ENCODE measurements at places on chromosomes 6 and 20.

DNA sequence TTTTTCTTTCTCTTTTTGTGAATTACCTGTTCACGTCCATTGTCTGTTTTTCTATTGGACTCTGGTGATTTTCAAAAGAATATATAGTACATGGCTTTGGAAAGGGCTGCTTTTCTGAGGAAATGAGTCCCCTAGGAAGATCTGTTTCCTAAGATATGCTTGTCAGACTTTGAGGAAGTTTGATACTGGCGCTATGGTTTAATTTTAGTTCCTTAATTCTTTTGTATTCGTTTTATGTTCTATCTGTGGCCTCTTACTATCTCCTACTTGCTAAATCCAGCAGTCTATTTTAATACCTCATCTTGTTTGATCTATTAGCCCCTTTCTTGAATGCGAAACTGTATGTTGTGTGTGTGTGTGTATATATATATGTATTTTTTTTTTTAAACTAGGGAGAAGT, 101.9 kb downstream of the LIN28B start:
- DNase-seq = no peak

GRCh38 chr6:2478200-2478599, 232.8 kb upstream of the GMDS start:
- DNase-seq = no peak

DNA sequence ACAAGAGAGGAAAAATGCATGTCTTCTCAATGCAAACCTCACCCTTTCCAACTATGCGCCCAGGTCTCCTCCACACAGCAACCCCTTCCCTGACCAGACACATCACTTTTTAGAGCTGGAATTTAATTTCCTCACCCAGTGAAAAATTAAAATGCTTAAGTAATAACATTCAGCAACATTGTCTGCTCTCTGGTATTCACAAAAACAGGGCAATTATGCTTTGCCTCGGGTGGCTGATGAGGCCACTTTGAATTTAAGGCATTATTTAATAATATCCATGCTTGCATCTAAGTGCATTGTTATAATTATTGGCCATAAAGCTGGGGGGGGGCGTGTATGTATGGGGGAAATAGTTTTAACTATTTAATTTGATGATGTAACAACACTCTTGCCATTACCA, 777.8 kb upstream of the NRSN1 start:
- DNase-seq = no peak

- DNase-seq = no peak
Observed at GRCh38 chr6:165692106-165692653, 29.1 kb upstream of the PDE10A start.

DNA sequence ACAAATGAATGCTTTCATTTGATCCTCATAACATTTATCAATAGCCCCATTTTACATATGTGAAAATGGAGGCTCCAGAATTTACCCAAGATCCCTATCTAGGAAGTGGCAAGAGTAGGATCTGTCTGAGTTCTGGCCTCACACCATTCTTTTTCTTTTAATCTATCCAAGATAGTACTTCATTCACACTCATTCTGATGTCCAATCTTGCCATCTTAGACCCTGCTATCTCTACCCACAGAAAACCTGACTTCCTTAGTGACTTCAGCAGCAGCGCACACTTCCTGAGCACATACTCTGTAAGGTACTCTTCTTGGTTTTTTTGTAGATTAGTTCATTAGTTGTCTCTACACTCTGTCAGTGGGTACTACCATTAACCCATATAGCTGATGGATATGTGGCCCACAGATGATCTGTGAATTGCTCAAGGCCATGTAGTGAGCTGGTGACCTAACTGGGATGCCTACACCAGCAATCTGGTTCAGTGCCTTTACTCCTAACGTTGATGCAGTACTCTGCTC, 36.3 kb downstream of the COX4I2 start:
- DNase-seq = peak; percentile 75

GRCh38 chr6:110858562-110859214, 15.9 kb upstream of the AMD1 start:
- DNase-seq = no peak

GRCh38 chr6:145904868-145905267, 59.3 kb downstream of the SHPRH start:
- no peak for DNase-seq

GRCh38 chr20:59103573-59103972, 60.0 kb upstream of the ZNF831 start:
- no peak for DNase-seq

GRCh38 chr20:3074812-3075211, 3.4 kb downstream of the OXT start:
- no peak for DNase-seq

DNA sequence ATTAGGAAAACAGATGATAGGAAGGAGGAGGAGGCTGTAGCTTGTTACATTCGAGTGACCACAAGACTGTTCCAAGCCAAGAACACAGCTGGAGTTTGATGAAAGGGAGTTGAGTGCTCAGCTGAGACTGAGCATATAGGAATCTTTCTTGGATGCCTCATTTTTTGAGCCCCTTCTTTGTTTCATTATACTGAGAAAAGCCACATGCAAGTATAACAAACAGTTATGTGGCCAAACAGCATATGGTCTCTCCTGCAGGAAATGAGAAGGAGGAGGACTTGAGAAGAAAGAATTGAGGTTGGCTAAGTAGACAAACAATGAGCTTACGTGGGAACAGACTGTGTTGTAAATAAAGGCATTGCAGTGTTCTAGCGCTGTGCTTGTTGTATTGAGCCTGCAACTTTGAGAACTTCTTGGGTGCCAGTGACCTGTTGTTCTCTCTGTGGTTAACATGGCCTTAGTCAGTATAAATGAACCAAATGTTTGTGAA, 78.3 kb downstream of the AKAP7 start:
- no peak for DNase-seq

DNA sequence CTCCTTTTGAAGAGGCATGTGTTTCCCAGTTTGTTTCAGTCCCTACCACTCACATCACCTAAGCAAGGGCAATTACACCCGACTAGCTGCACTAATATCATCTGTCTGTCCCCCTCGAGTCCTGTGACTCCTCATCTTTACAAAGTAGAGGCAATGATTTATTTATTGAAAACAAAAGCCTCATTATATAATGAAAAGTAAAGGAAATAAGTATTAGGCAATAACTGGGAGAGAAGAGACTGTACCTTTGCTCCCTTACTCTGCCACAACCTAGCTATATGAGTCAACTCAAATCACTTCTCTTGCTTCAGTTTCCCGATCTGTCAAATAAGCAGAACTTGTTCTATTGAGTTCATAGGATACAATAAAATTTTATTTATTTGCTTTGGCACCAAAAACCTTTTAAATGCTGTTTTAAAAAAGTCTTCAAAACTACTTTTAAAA, 38.9 kb downstream of the CSNK2A1 start:
- DNase-seq = no peak

GRCh38 chr6:112015725-112016124, 38.2 kb upstream of the CCN6 start:
- DNase-seq = no peak

DNA sequence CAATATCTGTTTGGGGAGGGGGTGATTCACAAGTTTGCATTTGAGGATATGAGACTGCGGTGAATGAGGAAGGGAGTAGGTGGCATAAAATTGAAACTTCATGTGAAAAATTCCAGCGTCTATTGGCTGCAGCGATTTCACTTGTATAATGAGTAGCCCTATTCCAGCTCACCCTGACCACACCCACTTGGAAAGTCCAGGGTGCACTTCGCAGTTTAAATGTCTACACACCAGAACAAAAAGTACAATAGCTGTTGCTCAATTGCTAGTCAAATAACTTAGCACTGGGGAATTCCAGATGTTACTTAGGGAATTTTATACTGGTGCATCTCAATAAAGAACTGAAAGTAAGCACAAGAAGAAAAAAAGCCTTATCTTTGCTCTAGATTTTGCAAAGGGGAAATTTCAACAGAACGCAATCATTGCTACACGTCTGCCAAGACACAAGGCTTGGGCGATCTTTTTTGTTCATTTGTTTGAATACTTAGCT, 6.3 kb downstream of the TNFAIP3 start:
- no peak for DNase-seq

DNA sequence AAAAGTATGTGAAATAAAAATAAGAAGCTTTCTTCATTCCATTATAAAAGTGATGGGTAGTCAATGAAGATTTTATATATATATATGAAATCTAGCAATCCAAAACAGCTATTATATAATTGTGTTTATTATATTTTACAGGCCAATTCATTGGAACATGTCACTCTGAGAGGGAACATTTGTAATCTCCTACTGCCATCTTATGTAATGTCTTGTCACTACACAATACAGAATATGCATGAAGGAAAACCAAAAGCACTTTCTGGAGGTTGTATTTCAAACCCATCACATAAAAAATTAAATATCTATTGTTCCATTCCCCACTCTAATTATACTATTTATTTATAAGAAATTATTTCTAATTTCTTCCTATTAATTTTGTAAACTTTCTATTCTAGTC, 31.5 kb upstream of the IRAK1BP1 start:
- no peak for DNase-seq

- DNase-seq = no peak
Observed at GRCh38 chr20:8183526-8183925, 51.5 kb downstream of the PLCB1 start.

GRCh38 chr20:57711826-57712225, 2.0 kb upstream of the PMEPA1 start:
- DNase-seq = no peak

GRCh38 chr6:106787327-106788196, 158.2 kb downstream of the QRSL1 start:
- DNase-seq = no peak

- no peak for DNase-seq
Observed at GRCh38 chr6:145630598-145630997, 104.7 kb downstream of the EPM2A start.

GRCh38 chr6:143564484-143565017, 53.0 kb upstream of the FUCA2 start:
- DNase-seq = no peak

- no peak for DNase-seq
Observed at GRCh38 chr20:2397595-2398145, 17.0 kb downstream of the TGM6 start.

GRCh38 chr20:23419995-23420901, 1.0 kb downstream of the NAPB start:
- DNase-seq = no peak

GRCh38 chr20:11861479-11861878, 56.2 kb upstream of the BTBD3 start:
- DNase-seq = no peak

DNA sequence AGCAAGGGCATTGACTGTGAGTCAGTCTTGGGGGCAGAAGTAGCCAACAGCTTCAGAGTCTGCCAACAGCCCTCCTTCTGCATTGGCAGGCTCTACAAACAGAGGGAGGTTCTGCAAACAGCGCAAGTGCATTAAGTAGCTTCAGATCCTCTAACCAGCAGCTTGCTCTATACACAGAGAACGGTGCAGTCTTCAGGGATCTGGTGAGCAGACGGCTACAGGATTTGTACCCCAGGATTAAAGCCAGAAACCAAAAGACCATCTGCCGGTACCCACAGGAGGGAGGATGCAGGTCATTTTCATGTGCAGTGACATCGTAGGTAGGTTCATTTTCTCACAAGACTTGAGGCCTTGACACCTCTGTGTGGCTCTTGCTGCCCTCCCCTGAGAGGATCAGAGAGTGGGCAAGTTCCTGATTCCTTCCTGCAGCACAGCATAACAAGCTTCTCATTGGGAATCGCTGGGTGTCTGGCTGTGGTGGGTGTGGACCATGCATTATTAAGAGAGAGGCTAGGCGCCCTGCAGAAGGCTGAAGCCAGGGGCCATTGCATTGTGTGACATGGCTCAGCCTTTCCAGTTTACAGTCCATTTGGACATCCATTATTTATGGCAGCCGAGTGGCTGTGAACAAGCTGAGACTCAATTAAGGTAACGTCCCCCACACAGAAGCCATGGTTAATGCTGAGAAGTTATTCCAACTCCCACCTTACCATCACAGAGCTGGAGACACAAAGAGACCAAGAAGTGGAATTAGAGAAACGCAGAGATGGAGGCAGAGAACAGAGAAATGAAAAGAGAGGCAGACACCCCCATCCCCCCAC, 250.0 kb downstream of the LRFN2 start:
- DNase-seq = no peak
